ENCODE measurements at places on chromosomes 16 and 17.

- DNase-seq, result no peak
Measured at GRCh38 chr16:85307552-85308364, 195.5 kb upstream of the CIBAR2 start.

GRCh38 chr16:75452464-75453190 is 11.9 kb downstream of the TMEM170A start:
- no peak for DNase-seq

- no peak for DNase-seq
Measured at GRCh38 chr16:56350491-56351405, 74.6 kb downstream of the AMFR start.

DNA sequence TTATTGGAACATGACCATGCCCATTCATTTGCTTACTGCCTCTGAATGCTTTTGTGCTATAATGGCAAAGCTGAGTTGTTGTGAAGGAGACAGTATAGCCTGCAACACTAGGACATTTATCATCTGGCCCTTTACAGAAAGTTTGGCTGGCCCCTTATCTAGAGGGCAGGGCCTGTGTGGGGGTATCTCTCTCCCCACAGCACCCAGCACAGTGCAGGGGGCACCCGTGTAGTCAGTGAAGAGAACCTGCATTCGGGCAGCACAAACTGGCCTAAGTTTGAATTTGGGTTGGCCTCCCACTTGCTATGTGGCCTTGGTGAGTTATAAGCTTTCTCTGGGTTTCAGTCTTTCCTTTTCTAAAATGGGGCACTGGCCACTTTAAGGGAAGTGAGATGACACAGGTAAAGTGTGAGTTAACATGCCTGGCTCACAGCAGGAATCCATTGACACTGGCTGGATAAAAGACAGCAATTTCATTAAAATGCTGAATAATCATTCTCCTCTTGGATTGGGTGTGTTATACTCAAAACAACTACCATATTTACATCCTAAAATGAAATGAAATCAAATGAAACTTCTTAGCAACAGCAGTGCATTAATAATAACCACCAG is 12.1 kb downstream of the UBE2O start:
- no peak for DNase-seq

DNA sequence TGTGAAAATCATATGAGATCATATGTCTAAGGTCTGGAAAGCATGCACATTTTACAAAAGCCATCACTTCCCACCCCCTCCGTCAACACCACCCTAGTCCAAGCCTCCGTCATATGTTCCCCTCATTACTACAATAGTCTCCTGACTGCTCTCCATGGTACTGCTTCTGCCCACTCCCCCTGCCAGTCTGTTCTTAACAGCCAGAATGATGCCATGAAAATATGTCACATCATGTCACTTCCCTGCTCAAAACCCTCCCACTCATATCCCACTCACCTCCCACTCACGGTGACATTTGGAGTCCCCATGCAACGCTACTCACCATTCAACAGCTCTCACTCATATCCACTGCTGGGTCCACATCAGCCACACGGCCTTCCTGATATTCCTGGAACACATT is 432.3 kb downstream of the XYLT1 start:
- no peak for DNase-seq

All from activated T-cell treated with anti-CD3 and anti-CD28 coated beads, Interleukin-2, amount 50 U/mL, for 24 hours (primary cell).